ENCODE measurements at places on chromosomes 3 and 15.
A peak's percentile ranks its signal among the peaks of the same experiment; 100 is the strongest.

DNA sequence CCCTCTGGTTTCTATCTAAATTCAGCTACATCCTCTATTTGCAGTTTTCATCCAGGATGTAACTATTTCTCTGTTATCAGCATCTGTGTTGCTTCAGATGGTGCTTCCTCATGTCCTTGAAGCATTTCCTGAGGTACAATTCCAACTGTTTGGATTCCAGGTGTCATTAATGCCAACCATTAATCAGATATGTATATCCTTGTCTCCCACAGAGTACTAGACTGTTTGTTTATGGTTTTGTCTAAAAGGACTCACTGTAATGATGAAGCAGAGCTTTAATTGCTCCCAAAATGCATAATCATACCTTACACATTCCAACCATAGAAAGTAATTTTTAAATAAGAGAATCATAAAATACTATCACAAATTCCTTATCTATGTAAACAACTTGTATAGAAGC is 288.5 kb upstream of the MME start:
- no peak for DNase-seq

- DNase-seq: peak; percentile 62
Observed at GRCh38 chr15:74383695-74384565, 16.5 kb upstream of the CYP11A1 start.

DNA sequence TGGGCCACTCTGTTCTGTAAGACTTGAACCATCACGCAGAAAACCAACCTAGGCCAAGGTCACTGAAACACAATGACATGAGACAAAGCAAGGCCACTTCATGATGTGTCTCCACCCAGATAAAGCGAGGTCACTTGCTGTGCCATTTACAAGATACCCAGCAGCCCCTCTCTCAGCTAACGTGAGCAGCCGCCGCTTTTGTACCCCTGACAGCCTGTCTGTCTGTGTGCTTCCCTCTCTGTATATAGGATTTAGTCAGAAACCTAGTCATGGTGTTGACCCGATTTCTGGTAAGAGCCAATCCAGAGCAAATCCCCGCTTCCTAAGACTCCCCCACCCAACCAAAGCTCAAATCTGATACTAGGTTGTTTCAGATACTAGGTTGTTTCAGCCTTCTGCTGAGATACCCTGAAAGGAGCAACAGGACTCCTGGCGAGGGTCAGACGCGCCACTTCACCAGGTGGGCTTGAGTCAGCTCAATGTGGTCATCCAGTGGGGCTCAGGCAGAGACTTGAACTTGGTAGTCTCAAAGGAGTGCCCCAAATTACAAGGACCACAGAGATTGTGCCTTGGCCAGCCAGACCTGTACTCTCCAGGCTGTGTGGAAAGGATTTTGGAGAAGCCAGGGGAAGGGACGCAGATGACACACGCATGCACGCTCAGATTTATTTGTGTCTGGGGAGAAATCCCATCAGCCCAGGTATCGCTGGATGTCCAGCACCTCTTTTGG is 3.1 kb upstream of the ZXDC start:
- no peak for DNase-seq

DNA sequence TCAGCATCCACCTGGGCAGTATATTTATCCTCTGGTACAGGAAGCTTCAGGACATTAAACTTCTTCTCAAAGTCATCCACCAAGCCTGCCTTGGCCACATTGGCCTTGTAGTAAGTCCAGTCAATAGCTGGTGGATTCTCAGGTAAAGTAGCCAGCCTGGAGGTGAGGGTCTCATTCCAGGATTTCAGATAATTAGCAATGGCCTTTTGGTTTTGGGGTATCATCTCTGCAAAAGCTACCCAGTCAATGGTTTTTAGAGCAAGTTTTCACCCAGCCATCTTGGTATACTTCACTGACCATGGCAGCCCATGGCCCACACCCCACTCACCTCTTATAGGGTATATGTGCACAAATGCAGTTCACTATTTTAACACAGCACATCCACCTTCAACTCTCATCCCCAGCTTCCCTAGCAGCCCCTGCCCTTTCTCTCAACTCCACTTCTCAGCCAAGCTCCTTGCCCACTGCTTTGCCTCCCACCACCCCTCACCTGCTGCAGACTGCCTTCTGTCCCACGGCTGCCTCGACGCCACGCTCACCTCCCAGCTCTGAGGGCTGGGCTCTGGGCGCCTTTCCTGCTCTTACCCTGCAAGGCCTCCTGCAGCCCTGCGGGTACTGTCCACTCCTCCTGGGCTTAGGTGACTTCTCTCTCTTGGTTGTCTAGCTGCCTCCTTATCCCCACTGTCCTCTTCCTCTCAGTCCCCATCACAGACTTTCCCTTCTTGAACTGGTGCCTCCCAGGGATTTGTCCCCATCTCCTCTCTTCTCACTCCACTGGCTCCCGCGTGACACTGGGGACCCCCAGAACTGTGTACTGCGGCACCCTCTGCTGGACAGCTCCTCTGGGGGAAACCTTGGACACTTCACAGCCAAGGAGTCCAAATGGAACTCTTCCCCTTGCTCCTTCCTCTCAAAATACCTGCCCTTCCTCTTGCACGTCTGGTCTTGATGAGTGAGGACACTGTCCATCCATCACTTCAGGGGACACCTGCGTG is 1.7 kb upstream of the TGM5 start:
- DNase-seq: no peak

- no peak for DNase-seq
Observed at GRCh38 chr3:187165144-187165543, 25.8 kb upstream of the RPL39L start.

DNA sequence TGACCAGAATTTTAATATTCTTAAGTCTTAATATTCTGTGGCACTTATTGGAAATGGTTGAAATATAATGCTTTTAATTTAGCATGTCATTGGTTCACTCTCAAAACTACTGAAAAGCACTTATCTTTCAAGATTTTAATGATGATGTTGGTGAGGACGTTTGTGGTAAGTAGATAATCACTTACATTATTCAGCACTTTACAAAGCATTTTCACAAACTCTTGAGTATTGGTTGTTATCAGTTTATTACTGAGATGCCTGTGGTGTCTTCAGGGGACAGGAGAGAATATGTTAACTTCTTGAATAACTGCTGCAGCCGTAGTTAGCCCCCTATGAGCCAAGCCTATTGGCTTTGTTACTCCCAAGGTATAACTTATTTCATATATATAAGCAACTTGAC is 15.2 kb downstream of the TGFBR2 start:
- DNase-seq: no peak

DNA sequence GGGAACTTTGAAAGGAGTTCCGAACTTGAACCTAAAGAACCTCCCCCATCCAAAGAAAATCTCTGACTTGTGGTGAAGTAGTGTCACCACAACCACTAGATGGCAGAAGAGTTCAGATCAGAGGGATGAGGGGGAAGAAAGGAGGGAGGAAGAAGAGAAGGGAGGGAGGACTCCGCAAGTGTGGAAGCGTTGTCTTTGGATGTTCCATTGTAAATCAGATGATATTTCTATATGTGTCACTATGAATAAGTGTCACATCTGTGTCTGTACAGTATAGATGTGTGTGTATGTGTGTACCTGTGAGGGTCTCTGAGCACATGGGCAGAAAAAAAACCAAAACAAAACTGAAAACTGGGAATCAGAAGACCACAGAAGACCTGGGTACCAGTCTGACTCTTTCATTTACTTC is 16.9 kb downstream of the SLC24A1 start:
- peak; percentile 15 for DNase-seq

GRCh38 chr15:100516643-100517512 is 11.9 kb downstream of the CERS3 start:
- DNase-seq: no peak

GRCh38 chr3:13040361-13041074 is 32.7 kb downstream of the IQSEC1 start:
- DNase-seq: peak; percentile 11

GRCh38 chr3:59540241-59540640 is 490.4 kb upstream of the CFAP20DC start:
- DNase-seq: no peak

GRCh38 chr3:127234778-127235177 is 41.8 kb downstream of the PRR23E start:
- DNase-seq: no peak

GRCh38 chr15:97909291-97909891 is 51.1 kb upstream of the ARRDC4 start:
- peak; percentile 53 for DNase-seq

- no peak for DNase-seq
Observed at GRCh38 chr15:77589839-77590238, 42.9 kb downstream of the LINGO1 start.

DNA sequence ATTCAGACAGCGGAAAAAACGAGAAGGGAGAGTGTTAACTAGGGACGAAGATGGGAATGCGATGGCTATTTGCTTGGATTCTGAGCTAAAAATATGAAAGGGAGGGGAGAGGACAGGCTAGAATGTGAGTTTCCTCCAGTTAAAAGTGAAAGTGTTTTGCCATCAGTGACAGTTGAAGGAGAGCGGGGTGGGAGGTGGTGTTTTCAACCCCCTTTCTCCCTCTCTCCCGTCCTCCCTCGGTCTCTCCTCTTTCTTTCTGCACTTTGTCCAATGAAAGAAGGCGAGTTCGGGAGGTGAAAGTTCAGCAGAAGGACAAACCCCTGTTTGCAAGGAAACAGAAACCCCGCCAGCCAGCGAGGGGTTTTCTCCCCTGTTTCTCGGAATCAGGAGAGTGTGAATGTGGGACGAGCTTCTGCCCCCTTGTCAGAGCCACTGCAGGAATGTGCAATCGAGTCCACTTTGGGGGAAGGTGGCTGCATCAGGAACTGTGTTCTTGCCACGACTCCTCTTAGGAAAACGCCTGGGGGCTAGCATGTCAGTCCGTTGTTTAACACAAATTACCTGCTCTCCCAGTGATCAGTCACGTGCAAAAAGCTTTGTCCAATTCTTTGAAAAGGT is 975 bp upstream of the FOXP1 start:
- DNase-seq: peak; percentile 53

GRCh38 chr15:43135351-43135750 is 2.0 kb downstream of the TMEM62 start:
- DNase-seq: no peak

GRCh38 chr3:149501524-149501923 is 27.0 kb downstream of the TM4SF4 start:
- DNase-seq: no peak

DNA sequence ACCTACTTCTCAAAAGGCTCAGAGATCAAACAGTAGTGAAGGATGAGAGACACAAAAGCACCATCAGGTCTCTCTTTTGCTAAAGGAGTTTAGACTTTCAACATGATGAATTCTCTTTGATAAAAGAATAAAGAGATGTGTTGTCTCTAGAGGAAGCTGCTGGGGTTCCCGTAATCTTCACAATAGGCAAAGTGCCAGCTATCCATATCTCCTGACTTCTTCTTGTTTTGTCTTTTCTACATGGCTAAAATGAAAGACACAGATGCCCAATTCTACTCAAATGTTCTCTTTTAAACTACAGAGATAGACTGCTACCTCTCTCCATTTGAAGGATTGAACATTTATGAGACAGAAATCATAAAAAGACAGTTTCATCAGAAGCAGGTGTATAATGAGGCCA is 38.4 kb upstream of the TUSC7 start:
- DNase-seq: no peak

- no peak for DNase-seq
Observed at GRCh38 chr3:72999951-73000350, 3.3 kb downstream of the PPP4R2 start.

GRCh38 chr3:45978006-45978761 is 17.4 kb downstream of the FYCO1 start:
- DNase-seq: peak; percentile 38

DNA sequence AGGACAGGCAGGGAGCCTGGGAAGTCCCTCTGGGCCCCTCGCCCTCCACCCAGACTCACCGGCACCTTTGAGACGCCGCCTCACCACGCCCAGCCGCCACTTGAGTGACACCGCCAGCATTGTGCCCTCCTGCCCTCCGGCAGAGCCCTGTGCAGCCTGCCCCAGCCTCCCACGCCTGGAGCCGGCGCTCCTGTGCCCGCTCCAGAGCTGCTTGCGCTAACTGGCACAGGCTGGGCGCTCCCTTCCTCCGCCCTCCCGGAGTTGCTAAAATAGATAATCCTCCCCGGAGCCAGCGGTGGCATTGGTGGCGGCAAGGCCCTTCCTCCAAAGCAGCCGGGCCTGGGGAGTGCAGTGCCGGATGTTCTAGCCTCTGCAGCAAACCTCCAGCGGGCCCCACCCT is 15.7 kb upstream of the GRIP2 start:
- DNase-seq: no peak

DNA sequence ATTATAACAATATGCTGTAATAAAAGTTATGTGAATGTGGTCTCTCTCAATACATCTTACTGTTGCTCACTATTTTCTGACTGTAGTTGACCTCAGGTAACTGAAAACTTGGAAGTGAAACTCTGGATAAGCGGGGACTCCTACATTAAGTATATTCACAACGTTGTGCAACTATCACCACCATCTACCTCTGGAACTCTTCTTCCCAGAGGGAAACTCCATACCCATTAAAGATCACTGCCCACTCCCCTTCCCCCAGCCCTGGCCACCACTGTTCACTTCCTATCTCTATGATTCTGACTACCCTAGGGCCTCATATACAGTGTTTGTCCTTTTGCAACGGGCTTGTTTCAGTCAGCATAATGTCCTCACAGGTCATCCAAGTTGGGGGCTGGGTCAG is 20.7 kb downstream of the SLCO3A1 start:
- no peak for DNase-seq

GRCh38 chr3:79047581-79047980 is 720.2 kb downstream of the ROBO1 start:
- no peak for DNase-seq

DNA sequence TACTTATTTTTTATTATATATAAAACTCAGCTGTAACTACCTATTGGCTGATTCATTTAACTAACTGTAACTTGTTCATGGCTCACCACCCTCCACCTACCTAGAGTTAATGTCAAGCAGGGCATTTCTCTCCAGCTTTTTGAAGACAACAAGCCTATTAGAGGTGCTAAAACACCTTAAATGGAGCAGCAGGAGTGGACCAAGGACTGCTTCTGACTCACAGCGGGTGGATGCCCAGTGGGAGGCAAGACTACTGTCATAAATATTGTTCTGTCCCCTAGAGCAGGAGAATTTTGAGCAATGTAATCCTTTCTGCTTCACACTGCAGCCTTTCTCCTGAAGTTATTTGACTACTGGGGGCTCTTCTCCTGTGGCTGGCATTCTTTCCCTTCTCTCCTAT is 146.9 kb downstream of the CLSTN2 start:
- DNase-seq: no peak

- DNase-seq: no peak
Observed at GRCh38 chr3:125313060-125313635, 62.0 kb downstream of the ZNF148 start.

DNA sequence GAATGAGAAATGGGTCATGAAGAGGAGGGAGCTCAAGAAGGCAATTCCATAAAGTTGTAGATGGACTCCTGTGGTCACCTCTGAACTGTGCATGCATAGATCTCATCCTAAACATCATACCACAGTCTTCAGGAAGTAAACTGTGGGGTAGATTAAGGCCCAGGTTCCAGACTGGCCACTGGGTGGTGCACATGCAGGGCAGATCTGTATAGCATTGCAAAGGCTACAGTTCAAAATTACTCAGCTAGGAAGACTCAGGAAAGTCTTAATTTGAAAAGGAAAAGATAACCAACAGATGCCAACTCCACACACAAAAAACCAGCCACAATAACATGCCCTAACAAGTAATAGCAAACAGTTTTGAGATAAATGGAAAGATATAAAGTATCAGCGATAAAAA is 20.3 kb downstream of the KY start:
- no peak for DNase-seq
